Peyer's patch (tissue), 4 donors: ENCODE measurements at places on chromosomes 2 and 18. TPM values are rescaled to one million over a fixed set of nuclear protein-coding genes. Genes with fewer than 3 reads are reported as not detected.
A peak's percentile ranks its signal among the peaks of the same experiment; 100 is the strongest.

Gene SERPINB5
- 7.4 TPM for total RNA-seq

DNA sequence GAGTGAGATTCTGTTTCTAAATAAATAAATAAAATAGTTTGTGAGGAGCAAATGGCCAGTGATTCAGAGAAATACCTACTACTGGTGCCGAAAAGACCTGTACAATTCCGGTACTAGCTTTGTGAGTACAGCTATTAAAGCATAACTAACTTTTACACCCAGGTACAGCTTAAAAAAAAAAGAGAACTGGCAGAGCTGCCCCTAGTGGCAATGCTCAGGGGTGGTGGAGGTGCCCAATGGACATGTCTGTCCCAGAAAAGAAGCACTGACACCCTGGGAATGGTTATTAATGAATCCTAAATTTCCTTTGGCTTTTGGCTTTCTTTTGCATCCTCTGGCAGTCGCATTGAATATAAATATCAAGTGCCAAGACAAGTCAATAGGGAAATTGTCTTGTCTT is 87.0 kb downstream of the LIPG start:
- H3K27ac ChIP-seq, result no peak overlapping the region
- H3K4me3 ChIP-seq, result no peak overlapping the region
- no peaks in the 10 kb centered on the region for H3K36me3 ChIP-seq

- H3K4me3 ChIP-seq, result no peak overlapping the region
- H3K27ac ChIP-seq, result no peak overlapping the region
- no peaks in the 10 kb centered on the region for H3K4me1 ChIP-seq
- no peaks in the 10 kb centered on the region for H3K27me3 ChIP-seq
These were observed 15.4 kb downstream of the SDC1 start for GRCh38 chr2:20209373-20210109.

- no peak overlapping the region for H3K4me3 ChIP-seq
- H3K27me3 ChIP-seq, result no peaks in the 10 kb centered on the region
- no peak overlapping the region for H3K27ac ChIP-seq
These were observed 6.3 kb upstream of the GTF3C2 start for GRCh38 chr2:27362678-27363420.

DNA sequence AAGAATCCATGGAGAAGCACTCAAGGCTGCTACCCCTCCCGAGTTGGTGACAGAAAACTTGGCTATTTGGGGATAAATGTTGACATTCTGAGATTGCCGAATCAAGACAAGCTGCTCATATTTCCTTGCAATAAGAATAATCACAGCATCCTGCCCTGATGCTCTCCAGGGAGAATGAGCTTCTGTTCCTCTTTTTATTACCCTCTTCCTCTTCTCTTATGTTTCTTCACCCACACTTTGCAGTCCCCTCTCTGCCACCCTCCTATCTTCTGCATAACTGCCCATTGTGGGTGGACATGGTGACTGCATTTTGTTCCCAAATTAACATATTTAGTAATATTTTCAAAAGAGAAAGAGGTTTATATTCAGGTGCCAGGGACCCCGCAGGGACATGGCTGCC is 11.9 kb upstream of the MSGN1 start:
- H3K4me1 ChIP-seq, result peaks cover 9% of the 10 kb centered on the region
- DNase-seq, result peak; percentile 25
- no peak overlapping the region for H3K4me3 ChIP-seq
- H3K27me3 ChIP-seq, result no peaks in the 10 kb centered on the region

GRCh38 chr2:88206665-88207347 is 36.7 kb downstream of the THNSL2 start:
- no peaks in the 10 kb centered on the region for H3K27me3 ChIP-seq
- H3K4me1 ChIP-seq, result no peaks in the 10 kb centered on the region
- no peak for DNase-seq
- H3K27ac ChIP-seq, result no peak overlapping the region
- H3K36me3 ChIP-seq, result no peaks in the 10 kb centered on the region
- no peak overlapping the region for H3K4me3 ChIP-seq

DNA sequence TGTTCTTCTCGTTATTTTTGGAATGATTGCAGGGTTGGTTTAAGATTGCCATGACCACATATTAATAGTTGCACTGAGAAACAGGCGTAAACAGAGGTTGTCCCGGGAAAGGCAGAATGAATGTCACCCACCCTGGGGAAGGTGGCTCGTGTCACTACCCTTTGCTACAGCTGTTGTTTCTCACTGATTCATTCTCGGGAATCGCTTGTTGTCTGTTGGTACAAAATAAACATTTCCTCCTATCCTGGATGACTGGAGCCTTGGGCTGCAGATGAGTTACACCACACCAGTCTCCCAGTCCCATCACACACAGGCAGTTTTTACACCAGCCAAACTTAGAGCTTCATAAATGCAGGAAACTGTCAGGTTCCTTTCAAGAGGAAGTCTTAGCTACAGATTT is 216.7 kb downstream of the GBX2 start:
- H3K27ac ChIP-seq, result no peak overlapping the region
- no peak for DNase-seq
- H3K36me3 ChIP-seq, result no peaks in the 10 kb centered on the region
- no peaks in the 10 kb centered on the region for H3K27me3 ChIP-seq
- no peak overlapping the region for H3K4me3 ChIP-seq
- H3K4me1 ChIP-seq, result no peaks in the 10 kb centered on the region

DNA sequence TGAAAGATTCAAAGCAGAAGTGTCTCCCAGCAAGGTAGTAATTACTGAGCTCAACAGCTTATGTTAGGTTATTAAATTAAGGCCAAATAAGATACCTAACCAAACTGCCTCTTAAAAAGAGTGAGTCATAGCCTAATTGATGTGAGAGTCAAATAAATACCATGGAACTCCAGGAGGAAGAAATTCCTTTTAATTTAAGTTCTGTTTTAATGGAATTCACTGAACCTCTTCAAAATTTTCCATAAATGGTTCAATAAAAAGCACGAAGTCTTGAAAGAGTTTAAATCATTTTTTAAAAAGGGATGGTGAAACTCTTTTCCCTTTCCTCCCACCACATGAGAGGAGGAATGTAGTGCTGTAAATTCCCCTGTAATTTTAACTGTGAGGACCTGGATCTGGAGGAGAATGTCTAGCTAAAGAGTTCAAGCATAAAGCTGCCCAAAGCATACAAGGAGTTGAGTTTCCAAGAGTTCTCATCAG is 180.8 kb upstream of the MMADHC start:
- H3K27me3 ChIP-seq, result no peaks in the 10 kb centered on the region
- no peak overlapping the region for H3K4me3 ChIP-seq
- H3K27ac ChIP-seq, result no peak overlapping the region
- H3K4me1 ChIP-seq, result no peaks in the 10 kb centered on the region

DNA sequence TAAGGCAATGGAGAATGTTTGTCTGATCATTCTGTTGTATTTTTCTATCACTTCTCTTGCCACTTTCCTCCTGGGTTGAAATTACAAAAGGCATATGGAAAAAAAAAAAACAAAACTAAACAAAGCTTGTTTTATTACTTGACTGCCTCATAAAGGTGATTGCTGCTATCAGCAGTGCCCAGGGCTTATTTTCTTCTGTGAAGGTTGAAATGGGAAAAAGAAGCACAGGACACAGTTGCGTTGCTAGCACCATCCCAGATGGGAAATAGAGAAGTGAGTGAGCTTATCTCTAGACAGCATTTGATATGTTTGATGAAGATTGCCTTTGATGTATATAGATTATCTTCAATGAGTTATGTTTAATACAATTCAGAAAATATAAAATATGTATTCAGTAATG is 633.8 kb upstream of the ZNF804A start:
- H3K4me1 ChIP-seq, result no peaks in the 10 kb centered on the region
- H3K27ac ChIP-seq, result no peak overlapping the region
- no peaks in the 10 kb centered on the region for H3K36me3 ChIP-seq
- no peak for DNase-seq
- H3K4me3 ChIP-seq, result no peak overlapping the region
- H3K27me3 ChIP-seq, result no peaks in the 10 kb centered on the region

Gene MEP1B
- 1,014 TPM for total RNA-seq

- DNase-seq, result peak; percentile 41
- no peaks in the 10 kb centered on the region for H3K27me3 ChIP-seq
- peak overlapping the region; percentile 70 for H3K4me3 ChIP-seq
- no peaks in the 10 kb centered on the region for H3K36me3 ChIP-seq
- H3K27ac ChIP-seq, result peak overlapping the region; percentile 75
- peaks cover 18% of the 10 kb centered on the region for H3K4me1 ChIP-seq
These were observed 319 bp downstream of the ZSCAN30 start for GRCh38 chr18:35289727-35290093.

- H3K4me1 ChIP-seq, result no peaks in the 10 kb centered on the region
- H3K27me3 ChIP-seq, result no peaks in the 10 kb centered on the region
- H3K36me3 ChIP-seq, result no peaks in the 10 kb centered on the region
- H3K27ac ChIP-seq, result no peak overlapping the region
These were observed 1.2 kb downstream of the CBLN2 start for GRCh38 chr18:72542984-72543356.

- no peaks in the 10 kb centered on the region for H3K27me3 ChIP-seq
- H3K4me1 ChIP-seq, result no peaks in the 10 kb centered on the region
- no peak overlapping the region for H3K4me3 ChIP-seq
- H3K27ac ChIP-seq, result no peak overlapping the region
These were observed 222.1 kb downstream of the ANKRD30B start for GRCh38 chr18:14970027-14970426.

GRCh38 chr2:96970910-96971309 is 15.5 kb downstream of the FAM178B start:
- no peaks in the 10 kb centered on the region for H3K27me3 ChIP-seq
- no peaks in the 10 kb centered on the region for H3K36me3 ChIP-seq
- DNase-seq, result no peak
- H3K4me1 ChIP-seq, result no peaks in the 10 kb centered on the region

GRCh38 chr2:111900859-111901258 is 2.5 kb downstream of the MERTK start:
- H3K27ac ChIP-seq, result peak overlapping the region; percentile 31
- H3K27me3 ChIP-seq, result no peaks in the 10 kb centered on the region
- H3K36me3 ChIP-seq, result no peaks in the 10 kb centered on the region
- H3K4me3 ChIP-seq, result no peak overlapping the region
- peaks cover 5% of the 10 kb centered on the region for H3K4me1 ChIP-seq

GRCh38 chr2:23135481-23136100 is 249.4 kb upstream of the KLHL29 start:
- H3K36me3 ChIP-seq, result no peaks in the 10 kb centered on the region
- peaks cover 5% of the 10 kb centered on the region for H3K4me1 ChIP-seq
- H3K27me3 ChIP-seq, result no peaks in the 10 kb centered on the region
- DNase-seq, result no peak
- H3K4me3 ChIP-seq, result no peak overlapping the region

DNA sequence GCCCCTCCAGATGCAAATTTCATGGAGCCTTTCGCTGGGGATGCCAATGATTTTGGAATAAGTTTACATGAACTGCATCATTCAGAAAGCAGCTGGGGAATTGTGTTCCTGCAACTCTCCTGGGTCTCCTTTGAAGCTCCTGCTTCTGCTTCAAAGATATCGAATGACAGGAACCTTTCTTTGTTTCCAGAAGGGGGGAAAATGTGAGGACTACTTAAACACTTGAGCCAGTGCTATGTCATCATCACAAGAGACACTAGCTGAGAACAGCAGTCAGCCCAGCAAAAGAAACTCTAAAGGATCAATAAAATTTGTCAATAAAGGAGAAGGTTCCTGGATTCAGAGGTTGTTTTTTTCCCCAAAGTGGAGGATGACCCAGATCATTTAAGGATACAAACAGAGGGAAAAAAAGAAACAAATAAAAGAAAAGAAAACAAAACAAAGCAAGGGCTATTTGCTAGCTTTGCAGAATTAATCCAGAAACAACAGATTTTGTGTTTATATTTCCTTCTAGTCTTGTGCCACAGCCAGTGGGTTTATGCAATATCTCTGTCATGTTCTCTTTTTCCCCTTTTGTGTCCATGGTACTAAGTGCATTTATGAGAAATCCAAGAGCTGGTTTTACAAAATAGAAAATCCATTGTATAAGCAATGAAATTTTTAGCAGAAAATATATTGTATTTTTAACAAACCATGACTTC is 463.7 kb downstream of the CDH2 start:
- H3K4me1 ChIP-seq, result no peaks in the 10 kb centered on the region
- H3K27me3 ChIP-seq, result no peaks in the 10 kb centered on the region
- H3K27ac ChIP-seq, result no peak overlapping the region

DNA sequence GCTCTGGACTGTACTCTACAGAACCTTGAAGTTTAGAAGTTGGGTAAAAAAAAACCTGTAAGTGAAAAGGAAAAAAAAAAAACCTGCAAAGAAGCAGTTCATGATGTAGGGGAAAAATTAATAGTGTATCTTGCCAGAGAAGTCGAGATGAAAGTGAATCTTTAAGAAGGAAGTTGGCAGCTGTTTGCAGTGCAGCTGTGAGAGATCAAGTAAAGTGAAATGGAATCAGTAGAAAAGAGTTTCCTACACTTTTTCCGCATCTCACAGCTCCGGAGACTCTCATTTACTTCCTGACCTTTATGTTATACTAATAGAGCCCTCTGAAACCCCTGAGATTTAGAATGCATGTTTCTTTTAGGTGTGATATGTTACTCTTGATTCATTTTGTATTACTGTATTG is 19.2 kb downstream of the RNMT start:
- H3K4me1 ChIP-seq, result no peaks in the 10 kb centered on the region
- H3K36me3 ChIP-seq, result peaks cover 73% of the 10 kb centered on the region
- DNase-seq, result no peak
- no peak overlapping the region for H3K4me3 ChIP-seq

- no peaks in the 10 kb centered on the region for H3K4me1 ChIP-seq
- no peak overlapping the region for H3K4me3 ChIP-seq
- DNase-seq, result no peak
- H3K27me3 ChIP-seq, result no peaks in the 10 kb centered on the region
These were observed 126.6 kb downstream of the DPP4 start for GRCh38 chr2:161947406-161947805.

GRCh38 chr18:50079571-50080295 is 115.2 kb downstream of the MYO5B start:
- H3K4me3 ChIP-seq, result no peak overlapping the region
- H3K36me3 ChIP-seq, result no peaks in the 10 kb centered on the region
- no peaks in the 10 kb centered on the region for H3K4me1 ChIP-seq
- no peak for DNase-seq
- no peak overlapping the region for H3K27ac ChIP-seq
- no peaks in the 10 kb centered on the region for H3K27me3 ChIP-seq

GRCh38 chr2:220509096-220509757 is 881.8 kb downstream of the SLC4A3 start:
- DNase-seq, result no peak
- H3K4me1 ChIP-seq, result no peaks in the 10 kb centered on the region
- no peak overlapping the region for H3K27ac ChIP-seq
- H3K27me3 ChIP-seq, result no peaks in the 10 kb centered on the region
- H3K36me3 ChIP-seq, result no peaks in the 10 kb centered on the region
- H3K4me3 ChIP-seq, result no peak overlapping the region

Gene ERICH2
- total RNA-seq, result not detected
